ENCODE measurements at places on chromosomes 3 and 15. TPM values are rescaled to one million over a fixed set of nuclear protein-coding genes. Genes with fewer than 3 reads are reported as not detected.

Gene MEIS2
- total RNA-seq = 6.6 TPM

Gene NOX5
- total RNA-seq = 0.31 TPM

Gene STAC
- 0.15 TPM for total RNA-seq

Gene RYR3
- total RNA-seq = 0.15 TPM

Gene IQCF5
- not detected for total RNA-seq

Gene SIDT1
- 4.4 TPM for total RNA-seq

Gene CHRM5
- total RNA-seq = not detected
